ENCODE measurements at places on chromosomes 4 and X.

- no peak for DNase-seq
Observed at GRCh38 chr4:41935652-41936021, 408 bp downstream of the TMEM33 start.

DNA sequence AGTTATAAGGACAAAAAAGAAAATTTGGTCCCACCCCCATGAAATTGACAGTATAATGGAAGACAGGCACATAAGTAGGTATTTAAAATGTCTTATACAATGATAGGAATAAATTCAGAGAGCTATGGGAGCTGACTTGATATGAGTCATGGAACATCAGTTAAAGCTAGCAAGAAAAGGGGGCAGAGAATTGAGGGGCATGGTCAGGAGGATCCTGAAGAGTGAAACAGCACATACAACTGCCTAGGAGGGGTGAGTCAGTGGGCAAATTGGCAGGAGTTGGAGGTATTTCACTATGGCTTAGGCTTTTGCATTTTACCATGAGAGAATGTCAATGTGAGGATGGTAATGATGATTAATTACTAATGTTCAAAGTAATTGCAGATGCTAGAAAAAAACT, 95.4 kb upstream of the BANK1 start:
- DNase-seq = no peak

DNA sequence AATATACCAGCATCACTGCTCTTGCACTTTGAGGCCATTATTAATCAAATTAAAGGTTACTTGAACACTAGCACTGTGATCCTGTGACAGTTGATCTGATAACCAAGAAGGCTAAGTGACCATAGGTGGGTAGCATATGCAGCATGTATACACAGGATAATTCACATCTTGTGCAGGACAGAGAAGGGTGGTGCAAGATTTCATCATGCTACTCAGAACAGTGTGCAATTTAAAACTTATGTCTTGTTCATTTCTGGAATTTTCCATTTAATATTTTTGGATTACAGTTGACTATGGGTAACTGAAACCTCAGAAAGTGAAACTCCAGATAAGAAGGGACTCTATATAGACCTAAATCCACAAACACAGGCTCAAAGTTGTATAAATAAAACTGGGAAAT, 78.2 kb upstream of the PDE5A start:
- no peak for DNase-seq

GRCh38 chr4:687048-687970, 1.6 kb downstream of the SLC49A3 start:
- no peak for DNase-seq

GRCh38 chrX:134502686-134503085, 42.7 kb downstream of the HPRT1 start:
- no peak for DNase-seq

DNA sequence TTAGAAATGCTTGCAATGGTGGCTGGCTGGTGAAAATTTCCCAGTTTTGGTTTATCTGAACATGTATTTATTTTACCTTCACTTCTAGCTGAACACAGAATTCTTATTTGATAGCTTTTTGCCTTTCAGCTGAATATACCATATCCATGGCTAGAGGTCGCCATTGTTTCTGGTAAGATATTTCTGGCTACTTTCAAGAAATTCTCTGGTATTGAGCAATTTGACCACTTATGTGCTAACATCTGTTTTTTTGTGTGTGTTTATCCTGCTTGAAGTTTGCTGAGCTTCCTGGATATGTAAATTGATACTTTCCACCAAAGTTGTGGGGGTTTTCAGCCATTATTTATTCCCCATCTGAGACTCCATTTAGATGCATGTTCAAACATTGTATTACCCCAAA, 75.4 kb downstream of the FBXW7 start:
- peak; percentile 22 for DNase-seq

DNA sequence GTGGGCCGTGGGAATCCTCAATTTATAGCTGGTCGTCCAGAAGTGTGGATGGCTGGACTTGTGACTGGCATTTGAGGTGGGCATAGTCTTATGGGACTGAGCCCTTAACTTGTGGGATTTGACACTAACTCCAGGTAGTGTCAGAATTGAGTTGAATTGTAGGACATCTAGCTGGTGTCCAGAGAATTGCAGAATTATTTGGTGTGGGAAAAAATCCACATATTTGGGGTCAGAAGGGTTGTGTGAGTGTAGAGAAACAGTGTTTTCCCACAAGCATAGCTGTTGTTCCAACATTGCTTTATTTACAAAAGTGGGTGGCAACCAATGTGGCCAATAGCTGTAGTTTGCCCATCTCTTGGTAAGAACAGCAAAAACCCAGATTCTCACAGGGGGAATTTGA, 91.3 kb downstream of the MOSPD2 start:
- DNase-seq = no peak

DNA sequence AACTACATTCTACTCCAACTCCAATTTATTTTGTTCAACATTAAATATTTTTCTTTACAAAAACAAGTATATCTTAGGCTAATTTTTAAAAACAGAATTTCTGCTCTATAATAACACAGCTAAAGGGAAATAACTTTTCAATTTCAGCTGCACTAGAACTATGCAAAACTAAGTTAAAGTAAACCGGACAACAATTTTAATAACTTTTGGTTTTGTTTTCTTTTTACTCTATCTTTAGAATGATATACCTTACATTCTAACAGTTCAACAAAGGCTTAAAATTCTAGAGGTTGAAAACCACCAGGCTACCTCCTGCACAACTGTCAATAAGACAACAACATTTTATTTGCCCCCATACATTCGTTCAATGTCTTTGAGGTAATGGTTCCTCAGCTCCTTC, 18.7 kb upstream of the KCNE5 start:
- DNase-seq = no peak

GRCh38 chr4:117821834-117822233, 212.5 kb upstream of the NDST3 start:
- DNase-seq = no peak

DNA sequence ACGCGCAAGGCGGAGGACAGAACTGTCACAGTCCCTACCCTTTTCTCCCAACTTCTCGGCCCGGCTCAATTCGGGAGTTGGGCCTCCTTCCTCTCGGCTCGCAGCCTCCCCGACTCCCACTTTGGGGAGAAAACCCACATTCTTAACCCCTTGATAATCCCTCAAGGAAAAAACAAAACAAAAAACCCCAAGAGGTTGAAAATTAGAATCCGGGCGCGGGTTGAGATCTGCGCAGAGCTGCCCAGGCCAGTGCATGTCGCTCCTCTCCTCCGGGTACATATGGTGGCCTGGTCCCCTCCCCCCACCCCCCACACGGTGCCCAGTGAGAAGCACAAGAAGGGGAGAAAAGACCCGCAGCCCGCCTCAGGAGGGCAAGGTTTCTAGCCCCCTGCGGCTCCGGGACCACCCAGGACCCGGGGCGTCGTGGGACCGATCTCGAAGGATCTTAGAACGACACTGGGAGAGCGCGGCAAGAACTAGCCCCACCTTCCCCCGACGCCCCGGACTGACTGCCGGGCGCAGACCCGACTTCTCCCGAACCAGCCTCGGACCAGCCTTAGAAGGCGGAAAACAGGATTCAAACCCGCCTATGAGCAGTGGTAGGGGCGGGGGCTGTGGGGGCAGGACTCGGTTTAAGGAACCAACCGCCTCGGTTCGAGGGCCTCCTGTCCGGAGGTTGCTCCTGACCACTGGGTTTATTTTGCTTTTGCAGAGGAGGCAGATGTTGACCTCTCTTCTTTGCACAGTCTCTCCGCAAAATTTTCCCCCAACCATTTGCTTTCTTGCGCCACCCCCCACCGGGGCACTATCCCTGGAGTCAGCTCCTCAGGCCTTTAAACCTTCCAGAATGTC, 2.5 kb upstream of the PDGFRA start:
- no peak for DNase-seq

DNA sequence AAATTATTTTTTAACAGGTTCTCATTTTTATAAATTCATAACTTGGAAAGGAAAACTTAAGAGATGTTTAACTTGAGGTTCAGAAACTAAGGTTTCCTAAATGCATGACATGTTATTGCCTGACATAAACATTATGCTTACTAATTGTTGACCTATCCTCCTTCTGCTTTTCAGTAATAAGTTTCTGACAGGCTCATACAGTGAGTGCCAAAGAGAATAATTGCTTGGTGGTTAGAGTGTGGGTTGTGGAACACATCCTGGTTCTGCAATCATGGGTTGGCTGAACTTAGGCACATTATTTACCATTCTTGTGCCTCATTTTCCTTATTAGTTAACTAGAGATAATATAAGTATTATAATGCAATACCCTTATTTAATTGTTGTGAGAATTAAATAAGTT, 56.5 kb downstream of the BMPR1B start:
- no peak for DNase-seq

DNA sequence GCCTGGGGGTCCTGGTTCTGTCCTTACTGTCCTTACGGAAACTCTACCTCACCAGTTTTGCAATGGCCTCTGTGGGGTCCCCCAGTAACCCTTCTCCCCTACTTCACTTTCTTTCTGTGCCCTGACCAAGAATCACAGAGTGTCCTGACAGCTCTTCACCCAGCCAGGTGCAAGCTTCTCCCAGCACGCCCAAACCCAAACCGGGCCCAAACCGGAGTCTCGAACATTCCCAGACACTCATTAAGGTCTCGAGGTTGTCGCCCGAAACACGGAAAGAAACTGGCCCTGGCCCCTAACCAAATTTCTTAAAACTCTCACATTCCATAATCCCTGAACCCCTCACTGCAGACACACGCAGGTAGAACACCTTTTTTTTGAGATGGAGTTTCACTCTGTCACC, 19.1 kb downstream of the TRIML1 start:
- DNase-seq = no peak

DNA sequence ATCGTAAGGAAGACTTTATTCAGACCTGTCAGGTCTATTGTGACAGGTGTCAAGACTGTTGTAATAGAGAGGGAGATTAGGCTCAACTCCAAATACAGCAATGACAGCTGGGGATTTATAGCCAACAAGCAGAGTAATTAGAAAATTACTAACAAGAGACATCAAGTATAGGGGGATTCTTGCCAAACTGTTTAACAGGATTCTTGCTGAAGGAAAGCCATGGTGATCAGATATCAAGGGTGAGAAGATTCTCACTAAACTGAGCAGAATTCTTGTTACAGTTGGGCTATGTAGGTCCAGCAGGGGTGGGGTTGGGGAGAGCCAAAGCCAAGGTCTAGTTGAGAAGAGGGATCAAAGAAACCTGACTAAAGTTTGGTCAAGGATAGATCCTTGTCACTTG, 461.0 kb upstream of the GALNT7 start:
- DNase-seq = no peak

- DNase-seq = no peak
Observed at GRCh38 chr4:128907981-128908380, 98.5 kb downstream of the JADE1 start.

GRCh38 chr4:74671080-74671698, 123.1 kb downstream of the BTC start:
- no peak for DNase-seq

DNA sequence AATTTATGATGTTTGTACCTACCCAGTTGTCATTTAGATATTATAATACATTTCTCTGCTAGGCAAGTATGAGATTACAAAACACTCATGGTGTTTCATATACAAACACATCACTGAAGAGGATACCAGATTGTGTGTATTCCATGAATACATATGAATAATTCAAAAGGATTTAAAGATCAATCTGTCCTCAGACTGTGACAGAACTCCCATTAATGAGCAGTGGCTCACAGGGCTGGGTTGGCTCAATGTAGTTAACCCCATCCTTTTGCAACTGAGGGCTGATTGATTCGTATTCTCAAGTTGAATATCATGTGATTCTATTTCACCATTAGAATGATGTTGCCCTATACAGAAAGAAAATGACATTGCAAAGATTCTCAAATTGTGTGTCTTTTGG, 79.6 kb upstream of the SPANXN2 start:
- no peak for DNase-seq

DNA sequence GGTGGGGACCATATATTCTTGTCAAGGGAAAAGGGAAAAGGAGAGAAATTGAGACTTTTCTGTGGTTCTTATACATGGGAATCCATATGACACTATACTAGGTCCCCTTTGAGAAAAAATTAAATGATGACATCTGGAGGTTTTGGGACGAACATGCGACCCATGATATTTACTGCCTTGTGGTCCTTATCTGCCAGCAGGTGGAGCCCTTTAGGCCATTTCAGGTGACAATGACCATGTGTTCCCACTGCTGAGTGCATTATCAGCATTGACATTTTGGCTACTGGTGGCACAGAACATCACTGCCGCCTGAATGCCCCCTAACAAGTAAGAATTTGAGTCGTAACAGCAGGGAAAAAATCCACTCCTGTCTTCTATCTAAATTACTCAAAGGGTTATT, 843.4 kb downstream of the FSTL5 start:
- DNase-seq = no peak

DNA sequence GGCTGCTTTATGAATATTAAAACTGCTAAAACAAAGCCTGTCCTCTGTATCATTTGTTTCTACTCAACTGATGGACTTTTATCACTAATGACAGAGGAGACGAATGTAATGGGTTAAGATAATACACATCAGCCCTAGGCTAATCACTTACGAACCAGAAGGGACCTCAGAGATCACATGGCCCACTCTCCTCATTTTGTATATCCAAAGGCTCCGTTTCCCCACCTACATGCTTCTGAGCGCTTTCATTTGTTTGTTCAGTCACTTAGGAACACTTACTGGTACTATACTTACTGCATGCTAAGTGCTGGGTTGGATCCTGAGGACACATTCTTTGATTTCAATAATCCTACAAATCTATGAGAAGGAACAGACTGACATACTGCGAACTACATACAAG, 169.3 kb downstream of the CEP135 start:
- DNase-seq = no peak

- DNase-seq = no peak
Observed at GRCh38 chr4:80014531-80014930, 58.5 kb downstream of the ANTXR2 start.

DNA sequence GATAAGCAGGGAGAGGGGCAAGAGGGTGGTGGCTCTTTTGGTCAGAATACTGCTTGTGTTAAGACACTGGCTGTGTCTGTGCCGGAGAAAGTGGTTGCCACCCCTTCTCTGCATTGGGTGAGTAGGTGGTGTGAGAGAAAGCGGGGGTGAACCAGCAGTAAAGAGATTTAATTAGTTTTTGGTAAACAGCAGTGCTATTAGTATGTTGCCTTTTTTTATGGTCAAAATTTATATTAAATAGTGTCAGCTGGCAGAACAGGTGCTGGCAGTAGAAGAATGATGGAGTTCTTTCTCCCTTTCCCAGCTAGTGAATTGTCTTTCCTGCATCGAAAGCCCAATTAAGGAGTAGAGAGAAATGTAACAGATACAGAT, 181.6 kb downstream of the LARP7 start:
- no peak for DNase-seq

GRCh38 chrX:150486011-150486410, 82.4 kb upstream of the MTM1 start:
- DNase-seq = no peak

DNA sequence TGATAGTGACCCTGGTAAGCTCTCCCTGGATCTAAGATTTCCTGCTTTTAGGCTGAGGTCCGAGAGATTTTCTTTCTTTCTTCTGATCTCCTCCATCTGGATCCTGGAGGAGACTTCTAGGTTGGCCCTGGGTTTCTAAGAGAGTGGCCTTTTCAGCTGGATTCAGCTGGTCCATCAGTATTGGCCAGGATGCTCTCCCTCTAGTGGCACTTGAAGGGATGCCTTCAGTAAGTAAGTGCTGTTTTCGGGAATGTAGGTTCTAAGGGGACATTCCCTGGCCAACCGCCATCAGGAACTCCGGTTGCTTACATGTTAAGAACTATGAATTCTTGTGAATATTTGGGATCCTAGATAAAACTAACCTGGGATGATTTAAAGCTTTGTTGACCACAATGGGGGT, 56.9 kb downstream of the SERTM2 start:
- DNase-seq = no peak

GRCh38 chr4:119672086-119672485, 43.5 kb upstream of the PDE5A start:
- no peak for DNase-seq

GRCh38 chr4:165177725-165178666, 29.4 kb upstream of the KLHL2 start:
- no peak for DNase-seq

Measured in SIG-M5 (cell line).